Muscle of arm (tissue), 14 donors: ENCODE measurements at places on chromosomes 2 and 18.

DNA sequence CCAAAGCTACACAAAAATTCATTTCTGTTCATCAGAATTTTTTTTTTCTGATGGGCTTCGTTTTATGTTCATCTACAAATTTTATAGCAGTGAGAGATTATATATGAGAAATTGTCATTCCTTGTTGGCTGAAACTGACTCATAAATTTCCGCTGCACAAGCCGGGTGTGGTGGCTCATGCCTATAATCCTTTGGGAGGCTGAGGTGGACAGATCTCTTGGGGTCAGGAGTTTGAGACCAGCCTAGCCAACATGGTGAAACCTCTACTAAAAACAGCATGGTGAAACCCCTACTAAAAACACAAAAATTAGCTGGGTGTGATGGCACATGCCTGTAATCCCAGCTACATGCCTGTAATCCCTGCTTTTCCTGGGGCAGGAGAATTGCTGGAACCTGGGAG is 72.0 kb downstream of the PLEKHM3 start:
- DNase-seq, result no peak

DNA sequence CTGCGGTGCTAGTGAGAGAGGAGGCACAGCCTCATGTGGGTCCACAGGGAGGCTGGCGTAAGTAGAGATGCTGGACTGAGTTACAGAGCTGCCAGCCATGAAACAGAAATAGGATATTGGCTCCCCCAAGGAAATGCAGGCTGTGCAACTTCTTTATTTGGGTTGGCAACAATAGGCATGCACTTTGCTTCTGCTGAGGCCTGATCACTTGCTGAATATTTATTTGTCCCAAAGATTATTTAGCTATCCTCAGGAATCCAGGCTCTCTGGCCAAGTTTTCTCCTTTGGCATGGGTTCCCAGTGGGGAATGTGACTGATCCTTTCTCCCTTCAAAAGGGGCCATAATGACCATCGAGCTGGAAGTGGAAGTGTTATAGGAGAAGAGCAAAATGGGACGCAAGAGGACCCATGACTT is 60.0 kb downstream of the MAPK4 start:
- DNase-seq, result no peak

GRCh38 chr2:226903179-226903578 is 67.3 kb downstream of the RHBDD1 start:
- DNase-seq, result no peak

- DNase-seq, result no peak
Measured at GRCh38 chr18:66676699-66677098, 72.8 kb upstream of the CDH19 start.

GRCh38 chr2:154032220-154032619 is 160.5 kb downstream of the GALNT13 start:
- DNase-seq, result no peak

DNA sequence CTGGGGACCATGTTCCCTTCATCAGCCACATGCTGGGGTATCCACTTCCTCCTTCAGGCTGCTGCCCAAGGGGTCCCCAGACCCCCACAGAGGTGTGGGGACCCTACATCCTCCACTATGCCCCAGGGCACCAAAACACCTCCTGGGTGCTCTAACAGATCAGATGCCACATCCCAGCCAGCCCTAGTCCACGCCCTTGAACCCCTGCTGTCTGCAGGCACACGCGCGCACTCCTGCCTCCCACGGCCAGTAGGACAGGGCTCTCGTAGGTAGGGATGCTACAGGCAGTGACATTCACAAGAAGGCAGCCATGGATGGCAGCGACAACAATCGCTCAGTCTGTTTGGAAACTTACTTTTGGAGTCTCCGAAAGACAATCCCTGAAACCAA is 3.0 kb upstream of the GPC1 start:
- no peak for DNase-seq

- DNase-seq, result no peak
Measured at GRCh38 chr2:160432633-160433032, 61.0 kb downstream of the RBMS1 start.

DNA sequence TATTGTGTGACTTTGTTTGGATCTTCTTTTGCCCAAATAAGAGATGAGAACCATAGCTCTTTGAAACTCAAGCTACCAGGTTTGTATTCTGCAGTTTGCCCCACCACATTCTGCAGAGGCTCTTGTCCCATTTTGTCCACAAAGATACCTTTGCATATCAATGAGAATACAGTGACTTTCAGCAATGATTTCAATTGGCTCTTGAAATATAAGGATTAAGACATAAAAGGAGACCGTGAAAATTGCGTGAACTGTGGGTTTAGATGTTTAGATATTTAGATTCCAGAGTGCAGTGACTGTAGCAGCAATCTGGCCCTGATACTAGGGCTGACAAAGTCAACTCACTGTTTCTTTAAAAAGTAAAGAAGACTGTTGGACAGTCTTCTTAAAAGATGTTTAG is 146.6 kb upstream of the SP5 start:
- no peak for DNase-seq

DNA sequence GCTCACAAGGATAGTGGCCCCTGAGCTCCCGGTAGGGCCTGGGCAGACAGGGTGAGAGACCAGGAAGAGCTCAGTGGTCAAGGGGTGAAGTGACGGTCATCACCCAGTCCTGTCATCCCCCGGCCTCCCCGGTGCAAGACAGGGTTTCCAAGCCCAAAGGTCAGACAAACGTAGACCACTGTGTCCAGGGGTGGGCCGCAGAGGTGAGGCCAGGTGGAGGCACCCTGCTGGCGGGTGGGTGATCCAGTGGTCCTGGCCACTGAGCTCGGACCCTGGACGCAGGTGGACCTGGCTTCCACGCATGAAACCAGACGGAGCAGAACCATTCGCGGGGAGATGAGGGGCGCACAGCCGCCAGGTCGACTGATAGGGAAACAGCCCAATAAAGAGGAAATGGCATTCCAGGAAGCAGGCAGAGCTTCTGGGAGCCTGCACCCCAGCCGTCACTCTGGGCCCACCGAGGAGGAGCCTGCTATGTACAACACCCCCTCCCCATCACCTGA is 14.4 kb upstream of the SNED1 start:
- DNase-seq, result no peak

GRCh38 chr2:218091746-218092145 is 22.7 kb downstream of the RUFY4 start:
- no peak for DNase-seq

GRCh38 chr2:47652061-47652690 is 130.8 kb upstream of the MSH6 start:
- DNase-seq, result no peak

- DNase-seq, result peak; percentile 30
Measured at GRCh38 chr2:32647180-32647651, 19.4 kb downstream of the TTC27 start.

DNA sequence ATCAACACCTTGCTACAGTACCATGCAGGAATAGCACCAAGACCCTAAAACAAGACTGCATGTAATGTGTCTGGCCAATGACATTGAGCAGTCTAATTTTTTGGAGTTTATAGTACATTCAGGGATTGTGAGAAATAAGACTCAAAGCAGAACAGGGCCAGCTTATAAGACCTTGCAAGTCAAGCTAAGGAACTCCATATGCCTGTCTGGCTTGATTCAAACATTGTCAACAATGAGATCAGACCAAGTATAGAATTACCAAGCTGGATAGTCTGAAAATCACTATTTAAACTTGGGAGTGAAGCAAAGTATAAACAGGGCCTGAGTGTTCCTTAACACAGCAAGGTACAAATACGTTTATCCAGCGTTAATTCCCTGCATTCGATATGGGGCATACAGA is 370.9 kb downstream of the CNTNAP5 start:
- no peak for DNase-seq

GRCh38 chr18:74569401-74569800 is 28.3 kb upstream of the ZNF407 start:
- DNase-seq, result no peak

DNA sequence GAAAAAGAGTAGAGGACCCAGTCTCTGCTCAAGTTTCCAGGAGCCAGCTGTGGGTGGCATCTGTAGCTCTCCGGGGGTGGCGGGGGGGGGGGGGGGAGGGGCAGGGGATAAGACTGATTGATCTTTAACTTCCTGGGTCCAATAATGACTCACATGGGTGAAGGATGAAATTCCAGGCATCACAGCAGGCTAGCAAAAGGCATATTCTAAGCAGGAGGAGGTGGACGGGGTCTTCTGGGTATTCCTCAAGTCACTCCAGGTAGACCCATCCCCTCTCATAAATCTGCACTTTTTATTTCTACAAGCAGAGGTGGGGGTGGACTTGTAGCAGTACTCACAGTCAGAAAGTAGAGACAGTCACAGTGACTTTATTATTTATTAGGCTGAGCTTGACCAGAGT is 85.5 kb upstream of the TMEM247 start:
- DNase-seq, result no peak

DNA sequence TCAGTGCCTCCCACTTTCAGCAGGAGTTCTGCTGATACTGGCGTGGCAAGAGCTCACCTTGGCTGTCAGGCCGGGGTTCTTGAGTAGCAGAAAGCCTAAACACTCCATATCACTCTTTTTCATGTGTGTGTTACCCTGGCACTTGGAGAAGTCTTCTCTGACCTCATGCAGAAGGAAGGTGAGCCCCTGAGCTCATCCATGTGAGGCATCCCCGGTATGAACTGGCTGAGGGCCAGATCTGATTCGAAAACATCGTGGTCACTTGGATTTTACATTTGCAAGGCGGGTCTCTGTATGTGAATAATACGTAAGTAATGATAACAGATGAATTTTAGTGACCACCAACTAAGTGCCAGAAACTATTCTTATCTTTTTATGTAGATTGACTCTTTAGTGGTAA is 93.6 kb downstream of the RAPGEF4 start:
- no peak for DNase-seq

DNA sequence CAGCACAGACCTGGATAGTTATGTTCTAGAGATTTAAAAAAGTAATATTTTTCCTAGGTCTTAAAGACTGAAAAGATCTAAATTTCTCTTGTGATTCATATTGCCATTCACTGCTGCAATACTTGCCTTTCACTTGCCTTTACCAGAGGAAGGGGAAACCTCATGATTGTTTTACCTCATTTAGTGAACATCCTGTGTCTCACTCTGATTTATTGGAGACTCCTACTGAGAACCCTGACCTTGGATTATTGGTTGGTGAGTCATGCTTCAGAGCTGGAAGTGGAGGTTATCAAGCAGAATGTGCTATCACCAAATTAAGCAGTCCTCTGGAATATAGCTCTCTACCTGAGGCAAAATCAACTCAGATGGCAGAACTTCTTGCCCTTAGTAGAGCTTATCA is 500.5 kb downstream of the TSN start:
- no peak for DNase-seq

GRCh38 chr2:217975626-217976025 is 27.2 kb downstream of the TNS1 start:
- no peak for DNase-seq

DNA sequence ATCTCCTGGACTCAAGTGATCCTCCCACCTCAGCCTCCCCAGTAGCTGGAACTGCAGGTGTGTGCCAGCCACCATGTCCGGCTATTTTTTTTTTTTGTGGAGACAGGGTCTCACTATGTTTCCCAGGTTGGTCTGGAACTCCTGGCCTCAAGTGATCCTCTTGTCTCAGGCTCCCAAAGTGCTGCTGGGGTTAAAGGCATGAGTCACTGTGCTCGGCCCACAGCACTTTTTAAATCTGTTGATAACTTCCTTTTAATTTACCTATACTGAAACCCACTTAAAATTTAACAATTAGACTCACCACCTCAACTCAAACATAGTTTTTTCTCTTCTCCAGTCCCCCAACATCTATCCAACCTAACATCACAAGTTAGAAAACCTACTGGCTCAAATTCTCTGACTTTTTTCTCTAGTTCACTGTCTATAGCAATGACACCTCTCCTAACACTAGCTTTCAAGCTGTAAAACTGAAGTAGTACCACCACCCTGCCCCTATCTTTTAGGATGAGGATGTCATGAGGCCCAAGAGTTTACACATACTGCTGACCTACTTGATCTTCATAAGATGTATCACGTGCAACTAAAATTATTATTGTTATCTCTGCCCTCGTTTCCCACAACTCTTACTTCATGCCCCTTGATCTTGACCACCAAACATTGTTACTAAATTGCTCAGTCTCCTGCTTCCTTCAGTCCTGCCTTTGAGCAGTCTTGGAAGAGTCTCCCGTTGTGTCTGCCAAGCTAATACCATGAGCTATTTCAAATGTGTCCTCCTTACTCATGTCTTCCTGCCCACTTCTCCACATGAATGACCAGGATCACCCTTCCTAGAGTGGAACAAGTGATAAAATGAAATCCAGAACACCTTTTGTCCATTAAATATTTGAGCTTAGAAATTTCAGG is 142.3 kb upstream of the ZFP36L2 start:
- no peak for DNase-seq

DNA sequence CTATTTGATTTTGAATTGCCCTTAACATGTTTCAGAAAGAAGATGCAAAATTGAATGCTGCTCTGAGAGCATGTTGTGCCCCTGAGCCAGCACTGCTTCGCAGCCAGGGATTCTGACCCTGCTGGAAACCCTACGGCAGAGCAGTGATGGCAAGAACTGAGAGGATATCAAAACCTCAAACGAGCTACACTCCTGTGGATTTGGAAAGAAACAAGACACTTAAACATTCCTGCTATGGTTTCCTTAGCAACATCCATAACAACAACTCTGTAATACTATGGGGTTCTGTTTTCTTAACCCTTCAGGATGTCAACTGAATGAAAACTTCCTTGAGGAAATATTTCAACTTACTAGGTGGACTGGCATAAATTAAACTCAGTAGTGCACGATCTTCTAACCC is 649.1 kb downstream of the NYAP2 start:
- peak; percentile 34 for DNase-seq

- no peak for DNase-seq
Measured at GRCh38 chr18:7684357-7684756, 117.2 kb downstream of the PTPRM start.

DNA sequence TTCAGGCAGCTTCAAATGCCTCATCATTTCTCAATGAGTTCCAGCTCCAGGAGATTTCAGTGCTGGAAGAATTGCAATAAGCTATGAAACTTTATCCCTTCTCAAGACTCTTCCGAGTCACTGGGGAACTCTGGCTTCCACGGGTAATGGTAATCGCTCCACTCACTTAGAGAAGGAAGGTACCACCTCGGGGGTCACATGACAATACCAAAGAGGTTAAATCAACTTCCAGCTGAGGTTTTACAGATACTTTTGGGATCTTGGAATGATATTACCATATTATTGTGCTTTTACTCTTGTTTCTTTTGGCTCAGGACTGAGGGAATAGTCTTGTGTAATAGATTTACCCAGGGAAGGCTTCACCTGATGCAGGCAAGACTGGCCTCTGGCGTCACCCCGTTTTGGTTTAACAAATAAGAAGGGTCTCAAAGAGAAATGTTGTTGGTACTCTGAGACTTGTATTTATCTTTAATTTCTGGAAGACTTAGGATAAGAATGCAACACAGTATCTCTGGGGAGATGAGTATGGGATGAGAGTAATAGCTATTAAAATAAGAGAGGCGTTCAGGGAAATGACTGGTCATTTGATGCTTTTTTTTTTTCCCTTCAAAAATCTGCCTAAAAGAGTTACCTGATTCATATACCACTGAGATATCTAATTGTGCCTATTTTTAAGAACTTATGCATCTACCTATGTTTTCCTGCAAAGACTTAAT is 316.9 kb upstream of the ZEB2 start:
- DNase-seq, result no peak

- DNase-seq, result no peak
Measured at GRCh38 chr2:53511549-53511948, 256.1 kb upstream of the CHAC2 start.

GRCh38 chr2:17851731-17852585 is 26.5 kb upstream of the KCNS3 start:
- DNase-seq, result peak; percentile 49
